Activated naive CD8-positive, alpha-beta T cell treated with anti-CD3 and anti-CD28 coated beads, Interleukin-2, amount 10 ng/mL, durations not matched to agents 7 days and 5 days (primary cell): ENCODE measurements at places on chromosomes 2 and 18. TPM values are rescaled to one million over a fixed set of nuclear protein-coding genes. Genes with fewer than 3 reads are reported as not detected.

DNA sequence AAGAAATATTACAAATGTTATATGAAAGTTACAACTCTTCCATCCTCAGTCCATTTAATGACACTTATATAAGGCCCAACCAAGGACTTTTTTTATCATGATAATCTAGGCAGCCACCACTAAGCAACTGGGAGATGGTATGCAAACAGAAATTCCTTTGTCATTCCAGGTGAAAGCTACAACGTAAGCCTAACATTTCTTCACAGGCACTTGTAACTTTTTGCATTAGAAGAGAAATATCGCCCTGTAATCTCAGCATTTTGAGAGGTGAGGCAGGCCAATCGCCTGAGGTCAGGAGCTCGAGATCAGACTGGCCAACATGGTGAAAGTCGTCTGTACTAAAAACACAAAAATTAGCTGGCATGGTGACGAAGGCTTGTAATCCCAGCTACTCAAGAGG is 581.2 kb upstream of the SLC8A1 start:
- DNase-seq: no peak

DNA sequence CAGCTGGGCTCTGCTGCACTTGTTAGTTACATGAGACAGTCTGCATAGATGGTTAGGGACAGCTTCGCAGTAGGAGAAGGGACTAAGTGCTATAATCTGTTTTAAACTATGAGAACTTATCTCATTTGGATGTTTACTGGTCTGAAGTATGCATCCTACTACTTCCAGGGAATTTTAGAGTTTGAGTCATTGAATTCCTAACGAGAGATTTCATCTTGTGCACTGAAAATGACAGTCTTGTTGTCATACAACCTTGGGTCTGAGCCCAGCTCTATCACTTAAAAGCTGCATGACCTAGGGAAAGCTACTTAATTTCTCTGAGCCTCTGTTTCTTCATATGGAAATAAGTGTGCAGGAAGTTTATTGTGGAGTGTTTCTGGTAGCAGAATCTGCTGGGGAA is 78.4 kb downstream of the TRIM43 start:
- no peak for DNase-seq

- no peak for DNase-seq
These were observed 653.0 kb downstream of the RNF144A start for GRCh38 chr2:7570247-7570646.

GRCh38 chr2:129301431-129301913 is 678.0 kb upstream of the RAB6C start:
- DNase-seq: no peak

MDH1B gene
- 0.44 TPM for total RNA-seq

DNA sequence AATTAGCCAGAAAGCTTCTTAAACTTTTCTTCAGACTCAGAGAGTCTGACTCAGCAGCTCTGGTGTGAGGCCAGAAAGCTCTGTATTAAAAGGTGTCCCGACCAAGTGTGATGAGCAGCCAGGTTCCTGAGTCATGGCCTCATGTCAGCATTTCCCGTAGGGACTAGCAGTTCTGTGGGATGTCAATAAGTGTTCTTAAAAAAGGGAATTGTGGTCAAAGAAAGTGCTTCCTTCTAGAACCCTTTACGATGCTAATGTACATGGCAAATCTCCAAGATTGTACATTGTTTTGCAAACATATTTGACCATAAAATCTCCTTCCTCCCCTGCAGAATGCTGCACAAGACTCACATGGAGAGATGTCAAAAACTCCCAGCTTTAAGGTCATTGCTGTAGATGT is 80.1 kb downstream of the PLA2R1 start:
- no peak for DNase-seq

- no peak for DNase-seq
These were observed 80.1 kb upstream of the CTDP1 start for GRCh38 chr18:79599441-79599931.

DNA sequence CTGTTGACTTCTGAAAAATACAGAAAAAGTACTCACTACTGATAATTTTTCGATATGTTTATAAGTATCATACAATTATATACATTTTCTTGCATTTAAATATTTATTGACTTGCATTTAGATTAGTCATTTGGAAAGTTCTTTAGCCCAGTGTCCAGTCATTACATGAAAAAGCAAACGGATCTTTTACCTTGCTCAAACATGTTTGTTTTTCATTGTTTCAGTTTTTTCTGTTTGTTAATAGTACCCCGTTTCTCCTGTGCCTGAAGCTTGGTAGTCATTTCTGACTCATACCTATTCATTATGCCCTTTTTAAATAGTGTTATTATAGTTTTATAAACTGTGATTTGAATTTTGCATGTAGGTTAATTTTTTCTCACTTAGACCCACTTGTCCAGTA is 28.1 kb downstream of the CEP192 start:
- DNase-seq: no peak

GRCh38 chr2:99754210-99754609 is 264.4 kb upstream of the REV1 start:
- DNase-seq: no peak

GRCh38 chr2:226256709-226257376 is 542.8 kb downstream of the IRS1 start:
- no peak for DNase-seq

PLGLB1 gene
- 7.9 TPM for total RNA-seq

- peak; percentile 30 for DNase-seq
These were observed 1.1 kb upstream of the TACR1 start for GRCh38 chr2:75200140-75201096.

DNA sequence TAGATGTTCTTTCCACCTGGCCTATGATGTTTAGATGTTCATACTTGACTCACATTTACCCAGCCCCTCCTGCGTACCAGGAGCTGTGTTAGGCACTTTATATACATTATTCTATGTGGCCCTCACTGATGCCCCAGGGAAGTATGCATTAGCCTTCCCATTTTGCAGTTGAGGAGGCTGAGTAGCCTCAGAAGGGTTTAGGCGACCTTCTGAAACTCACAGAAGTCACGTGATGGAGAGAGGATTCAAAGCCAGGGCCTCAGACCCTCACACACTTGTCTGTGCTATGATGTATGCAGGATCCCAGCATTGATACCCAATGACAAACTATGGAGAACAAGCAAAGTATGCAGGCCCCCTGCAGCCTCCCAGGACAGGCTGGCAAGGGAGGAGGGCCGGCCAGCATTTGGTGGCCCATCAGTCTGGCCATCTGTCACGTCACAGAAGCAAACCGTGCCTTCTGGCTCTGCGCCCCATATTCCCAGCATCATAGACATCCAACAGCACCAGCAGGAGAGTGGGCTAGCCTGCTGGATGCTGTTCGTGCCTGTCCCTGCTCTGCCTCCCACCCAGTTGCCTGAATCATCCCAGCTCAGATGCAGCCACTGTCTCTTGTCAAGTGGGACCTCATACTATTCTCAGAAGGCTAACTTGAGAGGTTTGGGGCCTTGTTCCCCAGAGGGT is 33.6 kb downstream of the EHD3 start:
- DNase-seq: no peak

GRCh38 chr2:64608867-64609226 is 44.9 kb downstream of the SERTAD2 start:
- DNase-seq: no peak

DNA sequence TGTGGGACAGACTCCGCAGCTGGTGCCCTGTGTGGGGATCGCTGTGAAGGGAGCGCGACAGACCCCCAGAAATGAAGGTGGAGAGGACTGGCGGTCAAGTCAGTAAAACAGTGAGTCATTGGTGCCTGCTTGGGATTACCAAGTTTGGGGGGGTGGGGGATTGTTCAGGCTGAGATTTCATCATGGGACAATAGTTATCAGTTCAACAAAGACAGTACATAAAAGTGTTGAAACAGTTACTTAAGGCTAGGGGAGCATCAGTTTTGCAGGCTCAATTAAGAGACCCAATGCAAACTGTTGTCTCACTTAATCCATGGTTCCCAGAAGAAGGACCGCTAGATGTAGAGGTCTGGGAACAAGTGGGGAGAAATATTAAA is 42.4 kb upstream of the PDK1 start:
- DNase-seq: no peak

DNA sequence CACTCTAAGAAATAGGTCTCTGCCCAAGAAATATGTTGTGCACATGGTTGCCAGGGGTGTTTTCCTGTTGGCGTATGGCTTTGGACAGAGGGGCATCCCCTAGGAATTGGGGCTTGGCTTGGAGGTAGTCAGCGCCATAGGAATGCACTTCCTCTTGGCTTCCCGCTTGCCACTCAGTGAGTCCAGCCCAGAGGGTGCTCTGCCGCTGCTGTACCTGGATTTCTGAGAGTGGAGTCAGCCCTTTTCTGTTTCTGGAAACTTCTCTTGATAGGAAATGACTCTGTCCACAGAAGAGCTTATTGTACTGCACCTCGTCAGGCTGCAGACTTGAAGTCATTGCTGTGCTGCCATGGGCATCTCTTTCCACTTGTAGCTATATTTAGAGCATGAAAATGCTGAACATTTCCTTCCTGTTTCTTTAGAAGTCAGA is 116.7 kb upstream of the MGAT5 start:
- no peak for DNase-seq

ANKRD53 gene
- 0.28 TPM for total RNA-seq

DNA sequence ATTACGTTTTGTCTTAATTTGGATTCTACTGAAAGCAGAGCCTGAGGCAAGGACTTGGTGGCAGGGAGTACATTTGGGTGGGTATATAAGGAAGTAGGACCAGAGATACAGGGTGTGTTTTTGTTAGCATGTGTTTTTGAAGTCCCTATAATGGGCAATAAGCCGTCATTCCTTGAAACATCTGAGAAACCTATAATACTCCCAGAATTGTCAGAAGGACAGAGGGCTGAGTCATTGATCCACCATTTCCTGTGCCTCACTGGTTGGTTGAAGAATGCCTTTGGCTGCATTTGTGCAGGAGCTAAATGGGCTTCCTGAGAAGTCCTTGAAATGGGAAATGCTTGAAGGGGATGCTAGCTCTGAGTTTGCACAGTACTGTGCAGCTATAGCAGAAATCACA is 281.8 kb upstream of the ZEB2 start:
- no peak for DNase-seq

DNA sequence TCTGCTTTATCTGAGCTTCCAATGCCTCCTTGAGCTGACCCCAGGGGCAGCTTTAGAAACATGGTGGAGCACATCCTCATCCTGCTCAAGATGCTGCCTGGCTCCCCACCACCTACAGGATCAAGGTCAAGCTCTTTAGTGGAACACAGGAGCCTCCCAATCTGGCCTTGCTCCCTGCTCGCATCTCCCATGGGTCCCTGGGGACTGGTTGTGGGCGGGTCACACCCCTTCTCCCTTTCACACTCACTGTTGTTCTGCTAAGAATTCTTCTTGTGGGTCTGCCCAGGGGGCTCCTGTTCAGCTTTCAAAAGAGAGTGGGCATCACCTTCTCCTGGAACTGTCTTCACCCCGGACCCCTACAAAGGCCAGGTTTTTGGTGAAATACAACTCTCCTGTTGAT is 8.4 kb upstream of the NT5DC4 start:
- no peak for DNase-seq

- no peak for DNase-seq
These were observed 72.5 kb upstream of the SMAD2 start for GRCh38 chr18:48002933-48003365.

HTR2B gene
- total RNA-seq: not detected

SLC4A5 gene
- total RNA-seq: 6.6 TPM

DNA sequence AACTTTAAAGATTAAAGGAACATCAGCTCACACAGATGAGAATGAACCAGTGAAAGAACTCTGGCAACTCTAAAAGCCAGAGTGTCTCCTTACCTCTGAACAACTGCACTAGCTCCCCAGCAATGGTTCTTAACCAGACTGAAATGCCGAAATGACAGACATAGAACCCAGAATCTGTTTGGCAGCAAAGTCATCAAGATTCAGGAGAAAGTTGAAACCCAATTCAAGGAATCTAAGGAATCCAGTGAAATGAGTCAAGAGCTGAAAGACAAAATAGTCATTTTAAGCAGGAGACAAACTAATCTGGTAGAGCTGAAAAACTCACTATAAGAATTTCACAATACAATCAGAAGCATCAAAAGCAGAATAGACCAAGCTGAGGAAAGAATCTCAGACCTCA is 72.0 kb downstream of the STRADB start:
- DNase-seq: no peak

- no peak for DNase-seq
These were observed 60.1 kb downstream of the KCNF1 start for GRCh38 chr2:10971888-10972260.

PROKR1 gene
- not detected for total RNA-seq

ALK gene
- total RNA-seq: not detected

GRCh38 chr2:207704671-207705070 is 6.8 kb upstream of the CCNYL1 start:
- no peak for DNase-seq

DNA sequence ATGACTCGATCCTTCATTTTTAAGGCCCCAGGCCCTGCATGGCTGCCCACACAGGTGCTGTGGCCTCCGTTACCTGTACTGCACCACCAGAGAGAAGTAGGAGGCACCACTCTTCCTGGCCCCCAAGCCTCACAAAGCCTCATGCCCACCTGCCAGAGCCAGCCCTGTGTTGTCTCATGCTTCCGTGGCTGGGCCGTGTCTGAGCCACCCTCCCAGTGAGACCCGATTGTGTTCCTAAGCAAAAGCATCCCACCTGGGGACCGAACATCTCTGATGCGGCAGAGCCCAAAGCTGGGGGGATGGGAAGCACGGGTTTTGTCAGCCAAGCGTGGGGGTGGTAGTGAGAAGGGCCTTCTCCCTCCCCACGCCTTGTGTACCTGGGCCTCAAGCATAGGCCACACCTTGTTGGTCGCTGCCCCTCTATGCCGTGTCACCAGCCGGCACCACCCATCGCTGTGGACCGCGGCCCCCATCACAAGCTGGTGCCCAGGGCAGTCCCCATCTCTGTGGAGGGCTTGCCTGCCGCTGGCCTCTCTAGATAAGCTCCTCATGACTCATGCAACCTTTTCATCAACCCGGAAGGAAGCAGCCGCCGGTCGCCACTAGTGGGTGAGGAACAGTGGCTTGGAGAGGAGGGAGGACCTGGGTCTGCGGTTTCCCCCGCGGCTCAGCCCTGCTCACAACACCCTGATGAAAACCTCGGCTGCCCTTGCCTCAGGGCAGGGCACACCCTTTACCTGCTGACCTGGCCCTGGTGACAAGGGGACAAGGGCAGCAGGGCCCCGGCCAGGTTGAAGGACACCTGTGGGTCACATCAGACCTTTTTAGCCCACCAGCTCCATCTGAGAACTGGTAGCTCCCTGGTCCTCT is 2.7 kb upstream of the RNPEPL1 start:
- peak; percentile 90 for DNase-seq

GRCh38 chr2:132909427-132909826 is 239.4 kb upstream of the LYPD1 start:
- no peak for DNase-seq

TRIP12 gene
- total RNA-seq: 220 TPM

CPLX4 gene
- not detected for total RNA-seq

GRCh38 chr18:3457261-3457724 is 7.3 kb downstream of the TGIF1 start:
- DNase-seq: no peak

GRCh38 chr2:176242276-176242675 is 27.0 kb upstream of the MTX2 start:
- DNase-seq: no peak

CNDP1 gene
- not detected for total RNA-seq

- DNase-seq: no peak
These were observed 83.2 kb upstream of the UNC80 start for GRCh38 chr2:209688385-209688784.
